Renal cortical epithelial cell (primary cell): ENCODE measurements at places on chromosomes 1 and 21.

DNA sequence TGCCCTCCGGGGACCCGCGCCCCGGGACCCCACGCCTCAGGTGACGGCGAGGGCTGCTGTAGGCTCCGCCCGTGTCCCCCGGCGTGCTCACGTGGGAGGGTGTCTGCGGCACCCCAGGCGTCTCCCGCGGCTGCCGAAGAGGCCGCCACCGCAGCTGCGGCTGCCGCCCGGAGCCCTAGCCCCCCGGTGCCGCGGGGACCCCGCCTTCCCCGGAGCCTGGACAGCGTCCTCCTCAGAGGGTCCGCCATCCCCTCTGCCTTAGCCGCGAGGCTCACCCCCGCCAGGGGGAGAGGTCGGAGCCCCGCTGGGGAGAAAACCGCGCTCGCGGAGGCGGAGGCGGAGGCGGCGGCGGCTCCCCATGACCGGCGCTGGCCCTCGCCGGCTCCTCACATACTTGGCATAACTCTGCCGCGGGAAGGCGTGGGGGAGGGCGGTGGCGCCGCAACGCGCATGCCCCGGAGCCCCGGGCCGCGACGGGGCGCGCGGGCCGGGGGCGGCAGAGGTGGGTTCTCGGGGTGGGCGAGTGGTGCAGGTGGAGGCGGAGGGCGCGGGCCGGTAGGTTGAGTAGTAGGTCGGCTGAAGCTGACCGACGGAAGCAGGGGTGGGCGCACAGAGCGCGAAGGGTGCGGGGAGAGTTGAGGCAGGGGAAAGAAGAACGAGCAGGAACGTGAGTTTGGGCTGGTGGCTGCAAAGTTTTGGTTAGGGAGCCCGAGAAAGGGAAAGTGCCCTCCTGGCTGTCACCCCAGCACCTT, 700 bp upstream of the SYDE2 start:
- DNase-seq = no peak

DNA sequence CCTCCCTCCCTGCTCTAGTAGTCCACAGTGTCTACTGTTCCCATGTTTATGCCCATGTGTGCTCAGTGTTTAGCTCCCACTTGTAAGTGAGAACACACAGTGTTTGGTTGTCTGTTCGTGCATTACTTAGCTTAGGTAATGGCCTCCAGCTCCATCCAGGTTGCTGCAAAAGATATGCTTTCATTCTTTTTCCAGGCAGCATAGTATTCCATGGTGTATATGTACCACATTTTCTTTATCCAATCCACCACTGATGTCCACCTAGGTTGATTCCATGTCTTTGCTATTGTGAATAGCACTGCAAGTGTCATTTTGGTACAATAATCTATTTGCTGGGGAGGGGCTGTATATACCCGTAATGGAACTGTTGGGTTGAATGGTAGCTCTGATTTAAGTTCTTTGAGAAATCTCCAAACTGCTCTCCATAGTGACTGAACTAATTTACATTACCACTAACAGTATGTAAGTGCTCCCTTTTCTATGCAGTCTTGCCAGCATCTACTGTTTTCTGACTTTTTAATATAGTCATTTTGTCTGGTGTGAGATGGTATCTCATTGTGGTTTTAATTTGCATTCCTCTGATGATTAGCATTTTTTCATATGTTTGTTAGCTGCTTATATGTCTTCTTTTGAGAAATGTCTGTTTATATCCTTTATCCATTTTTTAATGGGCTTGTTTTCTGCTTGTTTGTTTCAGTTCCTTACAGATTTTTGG, 191.9 kb upstream of the DMRTA2 start:
- no peak for DNase-seq

- DNase-seq = peak; percentile 65
Observed at GRCh38 chr1:41501581-41501980, 17.1 kb upstream of the EDN2 start.

DNA sequence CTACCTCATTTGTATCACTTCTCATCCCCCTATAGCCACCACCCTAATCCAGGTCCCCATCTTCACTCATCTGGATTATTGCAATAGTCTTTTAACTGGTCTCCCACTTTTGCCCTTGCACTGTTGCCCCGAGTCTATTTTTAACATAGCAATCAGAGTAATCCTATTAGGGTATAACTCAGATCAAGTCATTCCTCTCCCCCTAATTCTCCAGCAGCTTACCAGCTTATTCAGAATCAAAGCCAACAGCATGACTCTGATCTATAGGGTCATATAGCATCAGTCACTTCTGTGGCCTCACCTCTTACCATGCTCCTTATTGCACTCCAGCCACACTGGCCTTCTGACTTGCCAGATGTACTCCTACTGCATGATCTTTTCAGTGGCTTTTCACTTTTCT, 140.7 kb downstream of the PAPPA2 start:
- no peak for DNase-seq

GRCh38 chr1:163604896-163605295, 283.1 kb downstream of the NUF2 start:
- DNase-seq = no peak
